ENCODE measurements at places on chromosomes 5 and 9. TPM values are rescaled to one million over a fixed set of nuclear protein-coding genes. Genes with fewer than 3 reads are reported as not detected.

- peaks cover 22% of the 10 kb centered on the region for H3K27me3 ChIP-seq
- no peaks in the 10 kb centered on the region for H3K36me3 ChIP-seq
- H3K4me3 ChIP-seq = no peak overlapping the region
- no peak for DNase-seq
These were observed 41.6 kb upstream of the ALDOB start for GRCh38 chr9:101477214-101477613.

GRCh38 chr9:110777196-110777875 lies 108.7 kb downstream of the MUSK start:
- no peaks in the 10 kb centered on the region for H3K4me1 ChIP-seq
- H3K36me3 ChIP-seq = no peaks in the 10 kb centered on the region
- no peaks in the 10 kb centered on the region for H3K27me3 ChIP-seq
- H3K4me3 ChIP-seq = no peak overlapping the region
- no peak overlapping the region for H3K27ac ChIP-seq

GRCh38 chr9:93598647-93599241 lies 22.4 kb downstream of the PHF2 start:
- peaks cover 45% of the 10 kb centered on the region for H3K4me1 ChIP-seq
- H3K36me3 ChIP-seq = peaks cover 3% of the 10 kb centered on the region
- no peak for DNase-seq
- no peaks in the 10 kb centered on the region for H3K27me3 ChIP-seq
- no peak overlapping the region for H3K4me3 ChIP-seq
- H3K27ac ChIP-seq = no peak overlapping the region

- no peaks in the 10 kb centered on the region for H3K27me3 ChIP-seq
- no peaks in the 10 kb centered on the region for H3K4me1 ChIP-seq
- no peak overlapping the region for H3K27ac ChIP-seq
- no peaks in the 10 kb centered on the region for H3K36me3 ChIP-seq
These were observed 53.8 kb upstream of the EDIL3 start for GRCh38 chr5:84438456-84438855.

DNA sequence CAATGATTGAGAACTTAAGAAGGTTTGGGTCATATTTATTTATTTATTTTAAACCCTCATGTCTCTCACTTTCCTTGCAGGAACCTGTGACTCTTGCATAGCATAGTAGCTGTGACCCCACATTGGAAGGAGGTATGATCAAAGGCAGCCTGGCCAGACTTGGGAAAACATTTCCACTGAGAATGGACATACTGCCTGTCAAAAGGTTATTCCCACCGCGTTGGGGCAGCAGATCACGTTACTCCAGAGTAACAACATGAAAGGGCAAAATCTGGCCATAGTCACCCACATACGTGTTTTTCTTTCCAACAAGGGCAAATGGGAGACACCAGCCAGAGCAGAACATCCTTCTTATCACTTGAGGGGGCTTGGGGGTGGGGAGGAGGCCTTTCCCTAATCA lies 95.7 kb downstream of the ARL15 start:
- no peak overlapping the region for H3K4me3 ChIP-seq
- H3K4me1 ChIP-seq = peaks cover 4% of the 10 kb centered on the region
- H3K36me3 ChIP-seq = no peaks in the 10 kb centered on the region
- DNase-seq = no peak

DNA sequence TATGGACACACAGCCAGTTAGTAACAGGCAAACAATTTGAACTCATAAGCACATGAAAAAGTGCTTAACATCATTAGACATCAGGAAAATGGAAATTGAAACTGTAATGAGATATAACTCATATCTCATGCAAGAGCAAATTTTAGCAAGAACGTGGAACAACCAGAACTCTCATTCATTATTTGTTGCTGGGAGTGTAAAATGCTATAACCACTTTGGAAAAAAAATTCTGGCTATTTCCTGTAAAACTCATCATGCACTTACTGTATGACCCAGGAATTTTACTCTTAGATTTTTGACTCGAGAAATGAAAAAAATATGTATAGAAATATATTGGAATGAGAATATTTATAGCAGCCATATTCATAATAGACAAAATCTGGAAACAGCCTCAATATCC lies 205.7 kb upstream of the PUM3 start:
- DNase-seq = no peak
- H3K4me1 ChIP-seq = no peaks in the 10 kb centered on the region
- H3K4me3 ChIP-seq = no peak overlapping the region
- H3K27ac ChIP-seq = no peak overlapping the region
- no peaks in the 10 kb centered on the region for H3K36me3 ChIP-seq

- no peaks in the 10 kb centered on the region for H3K4me1 ChIP-seq
- DNase-seq = no peak
- H3K27ac ChIP-seq = no peak overlapping the region
- H3K4me3 ChIP-seq = no peak overlapping the region
- H3K27me3 ChIP-seq = no peaks in the 10 kb centered on the region
These were observed 125.3 kb downstream of the DPYSL3 start for GRCh38 chr5:147384346-147385193.

DNA sequence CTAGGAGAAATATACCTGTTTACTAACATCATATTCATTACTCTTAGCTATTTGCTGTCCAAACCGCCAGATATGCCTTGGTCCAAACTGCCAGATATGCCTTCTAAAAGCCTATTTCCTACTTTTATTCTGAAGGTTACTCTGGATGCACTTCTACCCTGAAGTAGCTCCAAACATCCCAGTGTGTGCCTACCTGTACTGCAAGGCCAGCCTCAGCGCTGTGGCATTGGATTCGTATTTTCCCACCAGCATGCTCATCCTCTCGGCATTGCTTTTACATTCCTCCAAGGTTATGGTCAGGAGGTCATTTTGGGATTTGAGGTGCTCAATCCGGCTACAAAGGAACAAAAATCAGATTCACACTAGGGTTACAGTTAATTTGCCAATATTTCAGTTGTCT lies 94.3 kb downstream of the DCP2 start:
- H3K4me1 ChIP-seq = peaks cover 11% of the 10 kb centered on the region
- DNase-seq = no peak
- H3K27me3 ChIP-seq = no peaks in the 10 kb centered on the region
- H3K27ac ChIP-seq = no peak overlapping the region

- no peak overlapping the region for H3K4me3 ChIP-seq
- DNase-seq = no peak
- H3K4me1 ChIP-seq = no peaks in the 10 kb centered on the region
- H3K27me3 ChIP-seq = peaks cover 7% of the 10 kb centered on the region
- H3K36me3 ChIP-seq = no peaks in the 10 kb centered on the region
These were observed 288.0 kb upstream of the IRX4 start for GRCh38 chr5:2170761-2171160.

DNA sequence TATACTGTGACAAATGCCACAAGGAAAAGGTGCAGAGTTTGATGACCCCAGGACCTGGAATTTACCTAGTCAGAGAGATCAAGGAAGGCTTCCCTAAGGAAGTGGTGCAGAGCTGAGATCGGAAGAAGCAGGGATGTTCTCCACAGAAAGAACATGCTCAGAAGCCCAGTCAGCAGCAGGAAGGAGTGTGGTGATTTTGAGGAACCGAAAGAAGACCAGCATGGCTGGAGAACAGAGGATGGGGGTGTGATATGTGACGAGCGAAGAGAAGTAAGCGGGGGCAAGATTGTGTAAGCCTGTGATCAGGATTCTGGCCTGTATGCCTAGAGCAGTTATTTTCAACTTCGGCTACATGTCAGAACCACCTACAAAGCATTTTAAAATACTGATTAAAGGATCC lies 18.7 kb upstream of the PIK3R1 start:
- H3K4me1 ChIP-seq = peaks cover 4% of the 10 kb centered on the region
- no peak overlapping the region for H3K4me3 ChIP-seq

DNA sequence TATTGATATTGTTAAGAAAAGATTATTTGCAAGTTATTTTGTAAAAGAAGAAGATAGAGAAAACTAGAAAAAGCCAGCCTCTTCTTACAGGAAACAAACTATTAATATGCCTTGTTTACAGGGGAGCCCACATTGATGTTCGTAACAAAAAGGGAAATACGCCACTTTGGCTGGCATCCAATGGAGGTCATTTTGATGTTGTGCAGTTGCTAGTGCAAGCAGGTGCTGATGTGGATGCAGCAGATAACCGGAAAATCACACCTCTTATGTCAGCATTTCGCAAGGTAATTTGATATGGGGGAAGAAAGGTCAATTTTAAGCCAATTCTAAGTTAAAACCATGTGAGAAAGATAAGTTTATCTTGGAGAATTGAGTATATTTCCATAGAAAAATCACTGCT lies 37.6 kb upstream of the EIF4EBP3 start:
- H3K4me3 ChIP-seq = no peak overlapping the region
- no peak overlapping the region for H3K27ac ChIP-seq
- no peak for DNase-seq
- H3K4me1 ChIP-seq = no peaks in the 10 kb centered on the region

- no peak for DNase-seq
- no peaks in the 10 kb centered on the region for H3K36me3 ChIP-seq
- no peaks in the 10 kb centered on the region for H3K27me3 ChIP-seq
- no peak overlapping the region for H3K4me3 ChIP-seq
These were observed 41.6 kb downstream of the MYO10 start for GRCh38 chr5:16894236-16895057.

DNA sequence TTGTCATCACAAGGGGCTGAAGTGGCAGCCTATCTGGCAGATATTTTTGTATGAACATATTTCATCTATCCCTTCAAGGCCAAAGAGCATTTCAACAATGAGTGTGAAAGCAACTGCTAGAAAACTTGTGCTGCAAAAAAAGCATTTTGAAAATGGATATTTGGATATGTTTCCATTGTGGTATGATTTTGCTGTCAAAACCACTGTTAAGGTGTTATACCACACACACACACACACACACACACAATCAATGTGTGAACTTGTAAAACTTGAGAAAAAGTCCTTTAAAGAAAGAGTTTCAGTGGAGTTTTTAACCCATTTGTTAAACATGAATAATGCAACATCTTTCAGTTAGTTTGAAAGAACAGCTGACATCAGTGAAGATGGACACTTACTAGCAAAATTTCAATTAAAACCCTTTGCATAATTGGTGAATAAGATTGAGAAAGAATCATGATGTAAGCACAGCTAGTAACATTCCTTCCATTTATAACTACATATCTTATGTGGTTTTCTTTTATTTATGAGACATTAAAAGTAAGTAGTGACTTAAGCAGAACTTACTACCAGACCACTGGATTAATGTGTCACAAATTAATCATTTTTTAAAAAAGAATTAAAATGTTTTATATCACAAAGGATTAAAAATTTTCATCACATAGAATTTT lies 182.6 kb upstream of the GNA14 start:
- H3K4me1 ChIP-seq = peaks cover 34% of the 10 kb centered on the region
- no peak overlapping the region for H3K27ac ChIP-seq
- no peak overlapping the region for H3K4me3 ChIP-seq
- H3K27me3 ChIP-seq = no peaks in the 10 kb centered on the region
- no peak for DNase-seq
- H3K36me3 ChIP-seq = no peaks in the 10 kb centered on the region

GRCh38 chr5:171745602-171746001 lies 40.0 kb upstream of the SMIM23 start:
- H3K27me3 ChIP-seq = peaks cover 5% of the 10 kb centered on the region
- DNase-seq = no peak
- H3K27ac ChIP-seq = no peak overlapping the region
- no peak overlapping the region for H3K4me3 ChIP-seq
- H3K36me3 ChIP-seq = no peaks in the 10 kb centered on the region

- H3K4me3 ChIP-seq = no peak overlapping the region
- H3K4me1 ChIP-seq = no peaks in the 10 kb centered on the region
- no peaks in the 10 kb centered on the region for H3K36me3 ChIP-seq
- no peak for DNase-seq
These were observed 533.3 kb downstream of the LRRC70 start for GRCh38 chr5:63111891-63112290.

DNA sequence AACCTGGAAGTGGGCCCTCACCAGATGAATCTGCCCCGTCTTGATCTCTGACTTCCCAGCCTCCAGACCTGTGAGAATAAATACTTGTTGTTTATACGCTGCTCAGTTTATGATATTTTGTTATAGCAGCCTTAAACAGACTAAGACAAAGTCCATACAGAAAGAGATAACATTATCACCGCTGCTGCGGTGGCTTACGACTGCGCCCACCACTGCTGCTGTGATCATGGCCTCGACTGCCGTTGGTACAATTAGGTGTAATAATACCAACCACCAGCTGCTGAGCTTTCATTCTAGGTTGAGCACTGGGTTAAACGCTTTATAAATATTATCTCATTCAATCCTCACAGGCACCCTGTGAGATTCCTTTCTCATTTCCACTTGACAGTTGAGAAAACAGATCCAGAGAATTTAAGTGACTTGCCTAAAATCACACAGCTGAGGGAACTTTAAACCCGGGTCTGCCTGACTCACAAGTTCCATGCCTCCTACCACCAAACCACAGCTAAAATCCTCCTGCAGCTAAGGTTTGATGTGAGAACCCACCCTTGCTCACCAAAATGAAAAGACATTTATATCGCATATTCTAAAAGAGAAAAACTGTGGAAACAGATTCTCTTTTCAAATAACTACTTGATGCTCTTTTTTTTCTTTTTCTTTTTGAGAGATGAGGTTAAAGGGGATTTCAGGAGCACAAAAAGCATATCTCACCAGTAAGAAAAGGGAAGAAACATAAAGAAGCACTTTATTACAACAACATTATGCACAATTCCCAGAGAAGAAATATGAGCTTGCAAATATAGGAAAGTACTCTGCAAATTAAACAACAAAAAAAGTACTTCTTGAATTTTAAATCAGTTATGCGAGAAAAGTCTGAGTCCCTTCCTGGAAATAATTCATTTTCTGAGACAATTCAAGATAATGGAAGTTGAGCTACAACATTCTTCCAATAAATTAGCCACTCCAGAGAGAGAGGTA lies 23.9 kb downstream of the GOLM1 start:
- H3K4me3 ChIP-seq = no peak overlapping the region
- H3K36me3 ChIP-seq = no peaks in the 10 kb centered on the region
- peaks cover 9% of the 10 kb centered on the region for H3K4me1 ChIP-seq
- peak; percentile 45 for DNase-seq

- H3K4me3 ChIP-seq = no peak overlapping the region
- peaks cover 9% of the 10 kb centered on the region for H3K27me3 ChIP-seq
- H3K36me3 ChIP-seq = no peaks in the 10 kb centered on the region
- no peak for DNase-seq
- H3K4me1 ChIP-seq = no peaks in the 10 kb centered on the region
- no peak overlapping the region for H3K27ac ChIP-seq
These were observed 63.5 kb upstream of the RAD23B start for GRCh38 chr9:107219486-107220077.

- no peak for DNase-seq
- peaks cover 7% of the 10 kb centered on the region for H3K36me3 ChIP-seq
- no peak overlapping the region for H3K4me3 ChIP-seq
These were observed 172.0 kb downstream of the DENND1A start for GRCh38 chr9:123757960-123758359.

HSPA4 gene
- 221 TPM for total RNA-seq

IL3 gene
- total RNA-seq = 23.1 TPM

PDLIM4 gene
- total RNA-seq = not detected

PCDHB14 gene
- not detected for total RNA-seq

CYSRT1 gene
- total RNA-seq = 0.70 TPM

PCDHB15 gene
- not detected for total RNA-seq

FLT4 gene
- total RNA-seq = 1.4 TPM

SLC4A9 gene
- total RNA-seq = not detected

Measured in activated CD4-positive, alpha-beta memory T cell treated with anti-CD3 and anti-CD28 coated beads for 36 hours (primary cell).